ENCODE measurements at places on chromosomes 6 and 20. TPM values are rescaled to one million over a fixed set of nuclear protein-coding genes. Genes with fewer than 3 reads are reported as not detected.

Gene C6orf141
- 55.3 TPM for total RNA-seq

Gene SIRPD
- total RNA-seq = not detected

Gene ME1
- 25.8 TPM for total RNA-seq

Gene DACT2
- total RNA-seq = not detected

Gene KHDC1
- total RNA-seq = 3.9 TPM

Gene CCN5
- total RNA-seq = 1.5 TPM

Gene TUBE1
- 68.0 TPM for total RNA-seq

Gene IFT52
- total RNA-seq = 36.5 TPM

Gene ZNF831
- total RNA-seq = not detected

Gene EZR
- total RNA-seq = 135 TPM

Gene BPIFB2
- not detected for total RNA-seq

All from uterine smooth muscle cell (primary cell).